ENCODE measurements at places on chromosomes 3 and 15. TPM values are rescaled to one million over a fixed set of nuclear protein-coding genes. Genes with fewer than 3 reads are reported as not detected.

GRCh38 chr3:151567477-151567876 is 106.6 kb upstream of the IGSF10 start:
- DNase-seq: no peak

GRCh38 chr15:81026836-81027599 is 26.3 kb downstream of the TLNRD1 start:
- no peak for DNase-seq

Gene CCR3
- total RNA-seq: 0.27 TPM

- DNase-seq: no peak
Observed at GRCh38 chr15:94503293-94503692, 271.9 kb downstream of the MCTP2 start.

- DNase-seq: no peak
Observed at GRCh38 chr15:46151786-46152185, 517.0 kb downstream of the SQOR start.

DNA sequence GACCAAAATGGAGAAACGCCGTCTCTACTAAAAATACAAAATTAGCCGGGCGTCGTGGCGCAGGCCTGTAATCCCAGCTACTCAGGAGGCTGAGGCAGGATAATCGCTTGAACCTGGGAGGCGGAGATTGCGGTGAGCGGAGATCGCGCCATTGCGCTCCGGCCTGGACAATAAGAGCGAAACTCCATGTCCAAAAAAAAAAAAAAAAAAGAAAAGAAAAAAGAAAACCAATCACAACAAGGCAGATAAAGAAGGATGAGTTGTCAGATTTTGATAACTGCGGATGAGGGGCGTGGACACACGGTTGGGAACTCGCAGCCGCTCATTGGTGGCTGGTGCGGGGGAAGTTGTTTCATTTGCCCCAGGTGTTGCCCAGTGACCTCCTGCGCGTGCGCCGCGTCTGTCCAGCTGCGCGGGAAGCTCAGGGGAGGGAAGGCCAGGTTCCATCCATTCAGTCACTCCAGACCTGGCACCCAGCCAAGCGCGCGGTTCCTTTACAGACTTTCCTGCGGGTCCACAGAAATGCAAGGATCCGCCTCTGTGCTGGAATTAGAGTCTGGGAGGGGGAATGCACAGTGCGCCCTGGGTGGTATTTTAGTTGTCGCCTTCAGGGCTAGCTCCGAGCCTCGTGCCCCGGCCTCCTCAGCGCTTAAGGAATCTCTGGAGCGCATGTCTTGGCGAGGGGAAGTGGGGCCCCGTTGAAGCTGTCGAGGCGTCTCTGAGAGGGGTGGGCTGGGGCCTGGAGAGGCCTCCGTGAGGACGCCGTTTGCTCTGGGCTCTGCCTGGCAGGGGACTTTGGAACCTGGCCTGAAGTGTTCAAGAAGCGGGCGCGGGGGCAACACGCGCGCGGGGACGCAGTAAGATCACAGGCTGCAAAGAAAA is 708 bp upstream of the GCHFR start:
- no peak for DNase-seq

Gene GOLGA8T
- not detected for total RNA-seq

GRCh38 chr3:123723070-123723469 is 138.2 kb upstream of the HACD2 start:
- DNase-seq: no peak

Gene CPA3
- 80.5 TPM for total RNA-seq

All from hematopoietic multipotent progenitor cell (in vitro differentiated cells).